Activated CD4-positive, alpha-beta T cell treated with anti-CD3 and anti-CD28 coated beads, Interleukin-2, amount 50 U/mL, for 48 hours (primary cell): ENCODE measurements at places on chromosomes 4 and X.
A peak's percentile ranks its signal among the peaks of the same experiment; 100 is the strongest.

DNA sequence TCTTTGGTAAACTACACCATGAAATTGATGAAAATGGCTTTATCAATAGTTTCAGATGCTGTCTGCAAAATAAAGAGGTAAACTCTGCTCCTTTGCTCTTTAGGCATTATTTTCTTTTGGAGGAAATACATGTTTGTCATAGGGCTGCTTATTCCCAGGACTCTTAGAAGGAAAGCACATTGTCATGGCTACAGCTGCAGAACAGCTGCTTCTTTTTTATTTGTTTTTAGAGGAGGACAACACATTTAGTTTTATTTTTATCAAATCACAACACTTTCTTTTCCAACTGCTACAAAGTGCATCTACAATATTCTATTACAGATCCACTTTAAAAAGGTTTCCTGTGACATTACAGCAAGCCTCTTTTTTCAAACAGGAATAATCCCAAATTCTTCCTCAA is 12.7 kb upstream of the HPF1 start:
- DNase-seq = no peak

DNA sequence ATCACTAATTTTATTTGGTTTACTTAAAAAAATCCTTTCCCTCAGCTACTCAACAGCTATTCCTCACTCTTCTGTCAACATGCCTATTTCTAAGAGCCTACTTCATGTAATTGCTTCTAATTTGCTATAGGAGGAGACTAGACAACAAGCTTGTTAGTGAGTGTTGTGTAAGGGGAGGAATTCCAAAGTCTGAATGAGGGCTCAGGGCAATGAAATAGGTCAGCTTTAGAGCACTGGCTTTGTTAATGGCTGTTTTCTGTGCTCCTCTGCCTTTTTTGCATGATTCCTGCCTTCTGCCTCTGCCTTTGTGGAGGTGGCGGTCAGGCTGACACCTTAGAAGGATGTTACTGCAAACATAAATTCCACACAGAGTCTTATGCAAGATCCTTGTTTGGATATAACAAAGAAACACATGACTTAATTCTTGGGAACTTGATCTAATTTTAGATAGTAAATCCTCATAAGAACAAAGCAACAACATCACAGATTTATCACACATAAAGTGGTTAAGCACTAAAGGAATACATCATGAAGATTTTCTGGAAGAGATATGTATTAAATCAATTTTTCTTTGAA is 15.0 kb upstream of the PAGE1 start:
- DNase-seq = no peak

DNA sequence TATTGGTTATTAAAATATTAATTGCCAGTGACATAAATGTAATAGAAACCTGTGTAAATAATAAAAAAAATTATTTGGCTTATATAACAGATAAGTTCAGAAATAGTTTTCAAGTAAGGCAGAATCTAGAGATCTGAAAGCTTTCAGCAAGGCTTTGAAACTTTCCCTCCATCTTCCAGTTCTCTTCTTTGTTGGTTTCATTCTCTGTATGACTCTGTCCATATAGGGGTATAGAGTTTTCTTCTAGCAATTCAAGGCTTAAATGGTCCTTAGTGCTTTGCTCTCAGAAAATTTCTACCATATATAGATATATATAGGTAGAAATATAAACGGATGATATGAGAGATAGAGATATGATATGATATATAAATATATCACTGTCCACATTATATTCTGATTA is 160.5 kb upstream of the GABRA2 start:
- no peak for DNase-seq

GRCh38 chr4:211033-211511 is 86.8 kb downstream of the ZNF718 start:
- peak; percentile 12 for DNase-seq

DNA sequence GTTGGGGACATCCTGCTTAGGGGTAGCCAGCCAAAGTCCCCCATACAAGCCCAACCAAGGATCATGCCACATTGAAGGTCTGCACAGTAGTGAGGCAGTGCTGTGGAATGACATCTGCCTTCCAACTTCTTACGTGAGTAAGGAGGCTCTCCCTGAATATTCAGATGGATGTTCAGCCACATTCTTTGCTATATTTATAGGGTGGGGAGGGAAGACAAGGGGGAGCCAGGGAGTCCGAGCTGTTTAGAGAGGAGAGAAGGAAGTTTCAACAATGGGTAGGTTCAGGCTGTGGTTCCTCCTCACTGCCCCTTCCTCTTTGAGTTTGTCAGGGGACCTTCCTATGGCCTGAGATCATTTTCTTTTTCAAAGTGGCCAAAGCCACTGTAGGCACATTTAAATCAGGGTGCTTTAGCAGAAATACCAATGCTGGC is 29.8 kb downstream of the MSN start:
- no peak for DNase-seq

DNA sequence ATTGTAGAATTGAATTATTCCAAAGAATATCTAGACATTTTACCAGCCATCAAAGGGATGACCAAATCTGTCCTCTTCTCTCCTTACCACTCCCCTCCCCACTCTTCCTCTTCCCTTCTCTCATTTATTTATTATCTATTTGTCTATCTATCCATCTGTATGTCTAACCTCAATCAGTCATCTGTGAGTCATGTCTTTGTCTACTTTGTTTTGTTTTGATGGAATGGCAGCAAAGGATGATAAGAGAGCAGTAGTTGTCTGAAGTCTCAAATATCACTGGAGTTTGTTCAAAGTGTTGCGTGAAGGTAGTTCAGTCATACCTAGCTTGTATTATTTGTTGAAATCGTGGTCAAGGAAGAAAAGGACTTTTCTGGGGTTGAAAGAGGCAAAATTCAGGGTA is 34.7 kb upstream of the PGRMC2 start:
- DNase-seq = no peak

GRCh38 chr4:76996445-76996844 is 46.9 kb downstream of the SEPTIN11 start:
- DNase-seq = no peak

GRCh38 chr4:143403553-143403820 is 66.8 kb downstream of the GAB1 start:
- no peak for DNase-seq

GRCh38 chr4:128847082-128847724 is 37.7 kb downstream of the JADE1 start:
- no peak for DNase-seq
